ENCODE measurements at places on chromosomes 12 and 14.

- no peak for DNase-seq
Measured at GRCh38 chr14:40850191-40850590, 756.5 kb upstream of the LRFN5 start.

GRCh38 chr14:101235335-101236103 lies 325.8 kb upstream of the DIO3 start:
- DNase-seq: peak; percentile 40

GRCh38 chr12:132099739-132100138 lies 44.4 kb downstream of the DDX51 start:
- no peak for DNase-seq

GRCh38 chr14:90056826-90057225 lies 5.0 kb upstream of the KCNK13 start:
- no peak for DNase-seq

DNA sequence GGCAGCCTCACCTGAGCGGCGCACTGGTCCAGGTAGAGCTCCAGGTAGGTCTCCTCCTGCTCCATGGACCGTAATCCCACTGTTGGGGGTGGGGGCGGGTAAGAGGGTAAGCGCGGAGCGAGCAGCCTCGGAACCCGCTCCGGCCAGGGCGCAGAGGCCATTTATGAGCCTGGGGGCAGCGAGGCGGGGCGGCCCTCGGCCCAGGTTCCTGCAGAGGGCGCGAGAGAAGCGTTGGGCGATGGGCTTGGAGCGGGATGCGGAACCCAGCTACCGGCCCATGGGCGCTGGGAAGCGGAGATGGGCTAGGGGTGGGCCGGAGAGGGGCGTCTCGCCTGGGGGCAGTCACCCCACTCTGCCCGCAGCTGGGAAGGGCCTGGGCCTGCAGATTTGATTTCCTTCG lies at the start of gene TBPL2:
Gene TBPL2, minus strand, starts transcription at position 232 of the 400 bp plus-strand sequence. Its CDS starts 167 bp downstream, at position 65.
- DNase-seq: no peak

- peak; percentile 79 for DNase-seq
Measured at GRCh38 chr12:3456809-3457208, 34.2 kb upstream of the PRMT8 start.

- no peak for DNase-seq
Measured at GRCh38 chr12:44817687-44818086, 58.4 kb downstream of the NELL2 start.

All from NCI-H1092 treated with DMSO at 0.1 percent for 48 hours (cell line).